ENCODE measurements at places on chromosomes 7 and 10.

DNA sequence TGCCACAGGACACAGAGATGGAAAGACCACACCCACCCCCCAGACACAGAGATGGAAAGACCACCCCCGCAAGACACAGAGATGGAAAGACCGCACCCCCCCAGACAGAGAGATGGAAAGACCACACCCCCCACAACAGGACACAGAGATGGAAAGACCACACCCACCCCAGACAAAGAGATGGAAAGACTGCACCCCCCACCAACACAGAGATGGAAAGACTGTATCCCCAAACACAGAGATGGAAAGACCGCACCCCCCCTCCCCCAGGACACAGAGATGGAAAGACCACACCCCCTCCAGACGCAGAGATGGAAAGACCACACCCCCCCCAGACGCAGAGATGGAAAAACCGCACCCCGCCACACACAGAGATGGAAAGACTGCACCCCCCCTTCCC, 8.0 kb downstream of the ZNF511 start:
- no peak for DNase-seq

DNA sequence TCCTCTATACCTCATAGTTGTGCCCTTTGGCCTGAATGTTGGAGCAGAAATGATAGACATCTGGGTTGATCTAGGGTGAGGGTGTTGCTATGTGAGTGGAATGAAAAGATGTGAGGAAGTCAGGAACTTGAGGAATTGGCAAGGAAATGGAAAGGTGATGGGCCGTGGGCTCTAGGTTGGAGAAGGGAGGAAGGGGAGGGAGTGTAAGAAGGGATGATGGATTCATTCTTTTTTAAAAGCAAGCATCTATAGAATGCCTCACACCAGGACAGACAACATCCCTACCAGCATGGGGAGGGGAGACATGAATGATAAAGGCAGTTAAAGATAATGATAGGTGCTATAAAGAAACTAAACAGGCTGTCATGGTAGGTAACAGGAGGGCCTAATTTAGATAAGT, 168.1 kb downstream of the WNT2 start:
- no peak for DNase-seq

DNA sequence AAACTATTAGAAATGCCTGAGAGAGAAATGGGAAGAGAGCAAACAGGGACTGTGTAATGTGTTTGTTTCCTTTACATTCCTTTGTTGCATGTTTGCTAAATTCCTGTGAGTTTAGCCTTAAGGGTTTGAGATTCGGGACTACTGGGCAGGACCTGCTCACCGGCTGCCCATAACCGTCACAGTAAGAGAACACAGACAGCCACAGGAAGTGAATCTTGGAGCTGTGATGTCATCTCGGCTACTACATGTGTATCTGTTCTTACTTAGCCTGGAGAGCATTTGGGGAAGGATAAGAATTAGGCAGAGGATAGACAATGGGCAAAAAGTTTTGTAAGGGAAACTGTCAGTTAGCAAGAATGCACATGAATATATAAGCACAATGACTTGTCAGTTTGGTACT, 485.1 kb upstream of the KLF6 start:
- no peak for DNase-seq

DNA sequence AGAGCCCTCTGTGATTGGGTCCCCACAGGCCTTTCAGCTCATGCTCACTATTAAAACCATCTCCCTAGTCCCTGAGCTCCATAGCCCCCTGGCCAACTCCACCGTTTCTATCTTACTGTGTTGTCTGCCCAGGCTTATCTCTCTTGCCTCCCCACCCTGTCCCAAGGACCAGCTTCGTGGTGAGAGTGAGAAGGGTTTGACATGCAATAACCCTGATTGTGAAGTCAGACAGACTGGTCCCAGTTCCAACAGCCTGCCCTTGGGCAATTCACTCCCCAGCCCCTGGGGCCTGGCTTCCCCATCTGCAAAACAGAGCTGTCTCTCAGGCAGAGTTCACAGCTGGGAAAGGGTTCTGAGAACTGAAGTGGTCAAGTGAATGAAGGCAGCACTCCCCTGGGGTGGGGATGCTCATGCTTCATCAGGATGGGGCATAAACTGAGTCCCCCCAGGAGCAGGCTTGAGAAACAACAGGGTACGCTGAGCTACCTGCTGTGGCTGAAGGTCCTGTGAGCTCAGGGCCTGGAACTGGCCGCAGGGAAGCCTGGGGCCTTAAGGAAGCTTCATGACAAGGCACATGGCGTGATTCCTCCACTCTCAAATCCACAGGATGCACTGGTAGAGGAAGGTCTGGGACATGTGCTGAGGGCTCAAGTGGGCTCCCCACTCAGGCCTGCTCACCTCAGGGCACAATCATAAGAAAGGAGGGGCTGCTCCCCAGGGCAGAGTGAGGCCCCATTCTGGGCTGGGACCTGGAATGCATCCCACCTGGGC, 1.8 kb upstream of the PPIF start:
- DNase-seq = no peak

- DNase-seq = no peak
These were observed 32.8 kb downstream of the IL15RA start for GRCh38 chr10:5944389-5945189.

DNA sequence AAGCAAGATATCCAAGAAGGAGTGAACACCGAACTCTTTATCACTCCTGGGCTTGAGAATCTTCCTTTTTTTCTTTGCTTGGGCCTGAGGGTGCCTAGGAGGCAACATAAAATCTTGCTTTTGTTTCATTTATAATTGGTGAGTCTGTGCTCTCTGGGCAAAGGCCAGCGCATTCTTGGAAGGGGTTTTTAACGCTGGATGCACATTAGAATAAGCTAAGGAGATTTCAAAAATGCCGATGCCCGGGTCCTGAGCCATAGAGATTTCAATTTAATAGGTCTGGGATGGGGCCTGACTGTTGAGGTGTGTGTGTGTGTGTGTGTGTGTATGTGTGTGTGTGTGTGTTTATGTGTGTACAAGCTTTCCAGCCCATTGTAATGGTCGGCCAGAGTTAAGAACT, 62.0 kb upstream of the SORCS3 start:
- DNase-seq = no peak

DNA sequence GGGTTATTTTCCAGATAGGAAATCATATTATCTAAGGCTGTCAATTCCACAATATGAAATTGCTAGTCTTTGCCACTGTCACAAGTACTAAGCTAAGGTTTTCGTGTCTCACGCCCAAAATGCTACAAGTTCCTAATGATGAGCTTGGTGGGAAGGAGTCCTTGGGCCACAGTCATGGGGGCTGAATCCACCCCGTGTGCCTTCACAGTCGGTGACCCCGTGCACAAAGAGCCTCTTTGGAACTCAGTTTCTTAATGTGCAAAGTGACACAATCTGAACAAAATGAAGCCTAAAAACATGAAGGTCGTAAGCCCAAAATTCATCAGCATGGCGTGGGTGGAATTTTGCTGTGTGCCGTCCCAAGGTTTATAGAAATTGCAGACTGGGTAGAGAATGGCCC, 337.0 kb upstream of the GALNT17 start:
- no peak for DNase-seq

DNA sequence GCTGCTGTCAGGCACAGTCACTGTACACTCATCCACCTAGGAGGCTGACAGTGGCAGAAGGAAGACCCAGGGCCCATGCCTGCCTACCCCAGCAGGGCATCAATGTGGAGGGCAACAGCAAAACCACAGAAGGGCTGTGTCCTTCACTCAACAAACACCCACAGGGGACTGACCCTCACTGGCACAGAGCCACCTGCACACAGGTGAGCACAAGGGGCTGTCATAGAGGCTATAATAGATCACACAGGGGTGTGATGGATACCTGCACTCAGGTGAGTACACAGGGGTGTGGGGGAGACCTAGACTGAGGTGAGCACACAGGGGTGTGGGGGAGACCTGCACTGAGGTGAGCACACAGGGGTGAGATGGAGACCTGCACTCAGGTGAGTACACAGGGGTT, 132.8 kb upstream of the TCERG1L start:
- no peak for DNase-seq

DNA sequence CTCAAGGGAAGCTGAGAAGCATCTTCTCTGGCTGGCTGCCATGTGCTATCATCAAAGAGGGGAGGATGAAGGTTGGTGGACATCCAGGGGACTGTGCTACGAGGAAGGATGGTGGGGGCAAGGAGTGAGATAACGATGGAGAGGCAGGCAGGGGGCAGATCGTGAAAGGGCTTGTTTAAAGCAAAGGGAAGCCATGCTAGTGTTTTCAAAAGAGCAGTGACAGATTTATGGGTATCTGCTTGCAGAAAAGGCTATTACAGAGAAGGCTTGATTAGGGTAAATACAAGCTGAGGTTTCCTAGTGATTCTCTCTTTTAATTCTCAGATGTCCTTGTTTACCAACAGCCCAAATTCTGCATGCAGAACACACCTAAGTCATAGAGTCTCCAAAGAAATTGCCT, 88.9 kb upstream of the MKX start:
- DNase-seq = no peak

GRCh38 chr7:14751461-14751860, 151.1 kb downstream of the DGKB start:
- no peak for DNase-seq

- no peak for DNase-seq
These were observed 6.1 kb downstream of the CHST3 start for GRCh38 chr10:71970331-71970730.

GRCh38 chr10:91420868-91421267, 10.7 kb downstream of the HECTD2 start:
- DNase-seq = no peak

DNA sequence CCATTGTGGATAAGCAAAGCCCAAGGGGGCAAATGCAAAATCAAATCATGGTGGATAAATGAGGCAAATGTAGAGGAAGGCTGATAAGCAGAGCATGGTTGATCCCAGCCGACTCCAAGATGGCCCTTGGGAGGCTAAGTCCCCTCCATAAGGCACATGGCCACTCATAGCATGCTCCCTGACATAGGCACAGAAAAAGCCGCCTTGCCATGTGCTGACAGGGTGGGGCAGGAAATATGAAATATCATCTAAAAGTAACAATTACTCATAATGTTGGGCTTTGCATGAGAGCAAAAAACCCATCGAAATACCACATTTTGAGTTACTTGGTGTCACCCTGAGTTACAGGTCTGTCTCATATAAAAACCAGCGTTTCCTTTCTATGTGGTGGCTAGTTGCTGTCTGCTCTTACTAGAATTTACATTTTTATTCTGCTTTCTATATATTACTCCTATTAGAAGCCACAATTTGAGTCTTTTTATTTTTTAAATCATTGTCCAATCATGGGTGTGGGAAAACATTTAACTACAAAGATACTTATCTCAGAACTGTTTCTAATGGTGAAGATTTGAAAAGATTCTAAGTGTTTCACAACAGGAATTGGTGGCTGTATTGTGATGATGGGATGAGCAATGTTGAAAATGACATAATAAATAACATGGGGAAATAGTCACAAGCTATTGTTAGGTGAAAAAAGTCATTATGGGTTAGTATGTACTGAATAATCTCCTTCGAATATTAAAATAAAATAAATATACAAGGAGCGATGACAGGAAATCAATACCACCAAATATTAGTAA, 102.7 kb downstream of the CUBN start:
- peak; percentile 47 for DNase-seq

GRCh38 chr7:22332461-22332870, 24.5 kb downstream of the RAPGEF5 start:
- DNase-seq = no peak

DNA sequence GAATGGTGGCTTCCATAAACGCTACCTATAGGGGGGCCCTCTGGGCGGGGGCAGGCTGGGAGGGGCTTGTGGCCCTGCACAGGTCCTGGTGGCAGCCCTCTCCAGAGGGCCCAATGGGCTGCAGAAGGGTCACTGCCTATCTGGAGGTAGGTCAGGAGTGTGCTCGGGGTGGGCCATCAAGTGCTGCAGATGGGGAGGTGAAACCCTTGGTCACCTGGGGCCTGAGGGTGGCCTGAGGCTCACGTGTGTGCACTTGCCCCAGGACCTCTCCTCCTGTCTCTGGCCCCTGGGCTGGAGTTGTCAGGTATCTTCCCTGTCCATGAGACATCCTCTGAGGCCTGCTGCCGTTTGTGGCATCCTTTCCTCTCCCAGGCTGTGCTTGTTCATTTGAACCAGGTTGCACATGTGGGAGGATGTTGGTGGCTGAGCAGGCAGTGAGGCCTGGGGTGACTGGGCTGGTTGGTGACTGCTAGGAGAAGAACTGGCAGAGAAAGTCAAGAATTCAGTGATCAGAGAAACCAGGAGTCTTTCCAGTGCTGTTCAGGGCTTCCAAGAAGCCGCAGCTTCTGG, 21.1 kb upstream of the SH2D4B start:
- DNase-seq = no peak

DNA sequence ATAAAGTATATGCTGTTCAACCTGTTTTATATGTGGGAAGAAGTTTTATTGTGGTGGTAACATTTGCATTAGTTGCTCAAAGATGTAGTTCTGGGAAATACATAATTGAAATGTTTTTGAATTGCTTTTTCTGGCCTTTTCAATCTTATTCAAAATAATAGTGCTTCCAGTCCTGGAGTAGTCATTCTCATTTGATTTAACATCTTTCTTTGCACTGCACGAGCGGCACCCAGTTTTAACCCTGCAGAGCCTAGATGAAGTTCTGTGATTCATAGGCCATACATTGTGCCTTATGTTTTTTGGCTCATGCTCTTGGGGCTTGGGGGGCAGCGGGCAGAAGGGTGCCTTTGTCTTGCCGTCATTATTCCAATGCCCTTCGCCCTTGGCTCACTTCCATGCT, 9.9 kb downstream of the ARID5B start:
- DNase-seq = no peak

GRCh38 chr10:88531392-88532052, 51.6 kb downstream of the RNLS start:
- no peak for DNase-seq

GRCh38 chr7:157908006-157908782, 571.4 kb downstream of the DNAJB6 start:
- DNase-seq = no peak

DNA sequence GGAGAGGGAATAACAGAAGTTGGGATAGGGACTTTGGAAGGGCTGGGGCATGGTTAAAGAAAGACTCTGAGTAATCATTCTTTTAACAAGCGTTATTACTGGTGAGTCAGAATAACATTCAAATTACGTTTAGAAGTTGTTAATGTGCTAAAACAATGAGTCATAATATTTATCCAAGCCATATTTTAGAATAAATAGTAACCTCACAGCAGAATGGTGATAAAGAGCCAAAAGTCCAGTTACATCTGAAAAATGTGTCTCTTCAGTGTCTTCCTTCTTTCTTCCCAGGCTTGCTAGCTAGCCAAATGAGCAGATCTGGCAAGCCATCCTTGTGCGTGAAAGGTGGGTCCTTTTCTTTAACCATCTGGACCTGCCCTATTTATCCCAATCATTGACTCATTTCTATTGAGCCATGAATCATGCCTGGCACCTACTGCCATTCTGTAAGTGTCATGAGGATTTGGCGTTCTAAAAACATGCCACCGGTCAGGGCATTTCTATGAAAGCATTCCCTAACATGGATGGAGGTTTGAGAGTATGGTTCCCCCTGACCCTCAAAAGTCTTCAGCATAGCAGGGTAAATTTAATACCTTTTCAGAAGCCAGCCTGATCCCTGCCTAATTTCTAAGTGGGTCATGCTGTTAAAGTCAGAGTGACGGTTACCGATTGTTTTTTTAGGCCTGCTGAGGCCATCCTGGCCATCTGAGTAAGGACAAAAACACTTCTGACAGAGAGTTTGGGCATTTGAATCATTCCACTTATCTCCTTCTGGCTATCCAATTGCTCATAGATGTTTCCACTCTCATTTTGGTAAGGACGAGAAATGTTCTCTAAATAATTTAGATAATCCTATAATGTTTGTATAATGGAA, 26.9 kb downstream of the MYPN start:
- no peak for DNase-seq
